ENCODE measurements at places on chromosomes 11 and 22.

DNA sequence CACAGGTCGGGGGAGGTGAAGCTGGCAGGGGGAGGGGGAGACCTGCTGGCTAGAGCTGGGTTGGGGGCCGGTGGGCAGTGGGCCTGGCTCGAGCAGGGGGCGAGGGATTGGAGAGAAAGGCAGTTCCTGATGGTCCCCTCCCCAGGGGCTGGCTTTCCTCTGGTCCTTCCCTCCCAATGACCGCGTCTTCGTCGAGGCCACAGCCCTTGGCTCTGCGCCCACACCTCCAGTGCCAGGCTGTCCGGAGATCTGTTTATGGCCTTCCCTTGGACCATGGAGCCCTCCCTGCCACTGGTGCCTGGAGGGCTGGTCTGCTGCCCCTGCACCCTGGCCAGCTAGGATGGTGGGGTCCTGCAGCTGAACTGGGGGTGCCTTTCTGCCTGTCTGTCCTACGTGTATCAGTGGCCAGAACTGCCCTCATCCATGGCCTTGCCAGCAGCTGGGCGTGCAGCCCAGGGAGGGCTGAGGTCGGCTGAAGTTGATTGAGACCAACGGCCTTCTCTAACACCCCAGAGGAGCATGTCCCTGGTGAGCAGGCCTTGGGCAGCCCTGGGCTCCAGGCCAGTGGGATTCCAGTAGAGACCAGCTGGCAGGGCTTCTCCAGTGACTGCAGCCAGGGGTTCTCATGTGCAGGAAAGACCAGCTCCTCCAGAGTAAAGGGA is 12.3 kb downstream of the TANGO2 start:
- DNase-seq, result no peak

GRCh38 chr11:16001899-16002426 is 354.4 kb downstream of the SOX6 start:
- no peak for DNase-seq

- DNase-seq, result no peak
Observed at GRCh38 chr11:660681-661444, 23.8 kb downstream of the DRD4 start.

DNA sequence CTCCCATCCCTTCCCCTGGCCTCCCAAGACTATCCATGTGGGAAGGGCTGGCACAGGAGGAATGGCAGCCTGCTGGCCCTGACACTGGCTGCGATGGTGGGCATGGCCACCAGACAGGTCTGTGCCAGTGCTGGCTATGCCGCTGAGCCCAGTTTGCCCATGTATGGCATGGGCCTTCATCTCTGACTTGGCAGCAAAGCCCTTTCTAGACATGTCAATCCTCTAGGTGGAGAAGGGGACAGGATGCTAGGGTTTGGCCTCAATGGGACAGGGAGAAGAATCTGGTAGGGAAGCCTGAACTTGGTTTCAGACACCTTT is 8.8 kb downstream of the ZP1 start:
- DNase-seq, result no peak

- no peak for DNase-seq
Observed at GRCh38 chr22:26327306-26327705, 101.8 kb upstream of the ASPHD2 start.

- DNase-seq, result no peak
Observed at GRCh38 chr11:36122671-36123070, 166.6 kb downstream of the COMMD9 start.

DNA sequence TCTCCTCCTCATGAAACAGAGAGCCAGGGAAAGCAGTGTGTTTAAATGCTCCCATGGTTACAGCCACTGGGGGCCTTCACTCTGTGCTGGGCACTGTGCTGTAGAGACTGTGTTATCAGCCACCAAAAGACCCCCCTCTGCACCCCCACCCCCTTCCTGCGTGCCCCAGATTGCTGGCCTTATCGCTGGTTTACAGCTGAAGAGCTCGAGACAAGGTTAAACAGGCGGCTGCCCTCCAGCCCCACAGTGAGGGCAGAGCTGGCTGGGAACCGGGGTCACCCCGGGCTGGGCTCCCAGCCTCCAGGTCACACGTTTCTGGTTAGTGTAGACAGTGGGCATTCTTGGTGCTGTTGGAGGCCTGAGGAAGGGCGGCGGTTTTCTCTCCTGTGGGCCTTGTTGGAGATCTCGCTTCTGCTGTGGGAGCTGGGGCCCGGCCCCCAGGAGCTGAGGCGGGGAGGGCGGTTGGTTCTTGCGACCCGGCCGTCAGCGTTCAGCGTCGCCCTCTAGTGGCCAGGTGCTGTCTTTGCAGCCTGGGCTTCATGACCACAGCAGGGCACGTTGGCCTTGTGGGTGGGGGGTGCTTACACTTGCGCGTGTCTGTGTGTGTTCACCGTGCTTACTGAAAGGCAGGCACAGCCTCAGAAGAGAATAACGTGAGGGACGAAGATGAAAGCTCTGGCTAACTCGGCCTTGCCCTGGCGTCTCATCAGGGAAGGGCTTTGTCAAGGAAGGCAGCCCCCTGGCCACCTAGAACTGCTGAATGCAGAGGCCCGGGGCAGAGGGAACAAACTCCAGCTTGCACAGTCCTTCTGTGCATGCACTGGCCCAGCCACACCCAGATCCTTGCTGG is 40.8 kb downstream of the TBC1D22A start:
- DNase-seq, result peak; percentile 55

- DNase-seq, result no peak
Observed at GRCh38 chr11:47099214-47099917, 77.3 kb downstream of the ARFGAP2 start.

GRCh38 chr11:6468712-6469495 is 4.8 kb downstream of the TRIM3 start:
- no peak for DNase-seq

DNA sequence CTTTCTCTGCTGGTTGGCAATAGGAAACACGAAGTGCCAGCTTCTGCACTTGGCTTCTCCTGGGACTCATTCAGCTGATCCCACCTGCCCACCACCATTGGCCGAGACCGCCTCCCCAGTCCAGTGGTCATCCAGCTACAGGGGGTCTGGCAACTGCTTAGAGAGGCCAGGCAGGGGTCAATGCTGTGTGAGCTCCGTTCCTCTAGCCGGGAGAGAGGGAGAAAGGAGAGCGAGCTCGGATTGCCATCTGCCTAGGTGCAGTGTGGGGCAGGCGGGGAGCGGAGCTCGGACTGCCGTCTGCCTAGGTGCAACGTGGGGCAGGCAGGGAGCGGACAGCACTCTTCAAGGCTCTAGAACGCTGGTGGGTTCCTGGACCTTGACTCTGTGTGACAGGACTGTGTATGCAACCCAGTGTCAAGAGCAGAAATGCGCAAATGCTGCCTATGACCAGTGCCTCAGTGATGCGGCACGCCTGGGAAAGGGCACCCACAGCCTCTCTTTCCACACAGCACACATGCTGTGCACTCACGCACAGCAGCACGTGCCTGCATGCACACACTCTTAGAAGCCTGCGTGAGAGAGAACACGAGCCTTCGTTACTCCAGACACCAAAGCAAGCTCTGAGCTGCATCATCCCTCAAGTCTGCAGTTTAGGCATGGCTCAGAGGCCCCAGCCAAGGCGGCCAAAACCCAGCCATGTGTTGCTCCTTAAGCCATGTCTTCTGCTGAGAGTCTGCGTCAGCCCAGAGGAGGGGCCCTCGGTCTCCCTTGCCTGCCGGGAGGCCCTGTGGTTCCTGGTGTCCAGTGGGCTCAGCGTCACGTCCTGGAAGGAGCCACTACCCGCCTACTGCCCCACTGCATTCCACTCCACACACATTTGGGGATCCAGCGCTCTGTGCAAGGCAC is 26.8 kb upstream of the JAM3 start:
- DNase-seq, result no peak

DNA sequence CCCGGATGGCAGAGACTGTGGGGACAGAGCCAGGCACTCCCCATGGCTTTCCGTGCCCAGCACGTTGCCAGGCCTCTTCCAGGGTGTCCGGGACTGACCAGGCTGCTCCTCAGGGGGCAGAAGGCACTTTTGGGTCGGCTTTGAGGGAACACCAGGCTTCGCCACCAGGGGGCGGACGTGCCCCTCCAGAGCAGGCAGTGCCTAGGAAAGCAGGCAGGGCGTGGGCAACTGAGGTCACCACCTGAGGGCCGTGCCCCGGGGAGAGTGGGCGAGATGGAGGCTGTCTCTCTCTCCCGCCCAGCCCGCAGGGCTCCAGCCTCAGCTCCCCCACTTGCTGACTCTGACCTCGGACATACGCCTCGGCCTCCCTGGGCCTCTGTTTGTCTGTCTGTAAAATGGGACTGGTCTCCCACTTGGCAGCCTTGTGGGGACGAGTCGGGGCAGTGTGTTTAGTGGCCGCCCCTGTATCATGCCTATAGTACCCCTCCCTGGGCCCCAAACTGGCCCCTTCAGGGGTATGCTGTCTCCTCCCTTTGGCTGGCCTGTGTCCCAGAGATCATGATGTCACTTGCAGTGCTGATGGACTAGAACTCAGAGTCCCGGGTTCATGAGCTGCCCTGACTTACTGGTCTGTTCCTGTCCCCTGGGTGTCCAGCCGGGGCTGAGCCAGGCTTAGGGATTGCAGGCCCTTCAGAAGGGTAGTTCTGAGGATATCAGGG is 4.4 kb upstream of the PRR5 start:
- DNase-seq, result peak; percentile 77

DNA sequence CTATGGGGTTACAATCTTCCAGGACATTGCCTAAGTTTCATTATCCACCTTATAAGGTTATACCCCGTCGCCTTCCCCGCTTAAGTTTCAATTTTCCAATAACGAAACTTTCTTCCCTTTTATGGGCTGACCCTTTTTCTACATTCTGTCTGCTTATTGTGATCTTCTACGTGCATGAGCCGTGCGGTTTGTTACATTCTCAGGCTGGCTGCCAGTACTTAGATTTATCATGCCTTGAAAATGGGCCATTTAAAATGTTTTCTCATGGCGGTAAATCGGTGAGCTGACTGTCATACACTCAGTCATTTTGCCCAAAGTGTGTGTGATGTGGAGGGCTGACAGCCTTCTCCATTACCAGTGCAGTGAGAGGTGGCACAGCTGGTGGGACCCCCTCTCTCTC is 23.3 kb downstream of the DGCR6L start:
- no peak for DNase-seq

- no peak for DNase-seq
Observed at GRCh38 chr22:29744902-29745301, 21.9 kb downstream of the ZMAT5 start.

DNA sequence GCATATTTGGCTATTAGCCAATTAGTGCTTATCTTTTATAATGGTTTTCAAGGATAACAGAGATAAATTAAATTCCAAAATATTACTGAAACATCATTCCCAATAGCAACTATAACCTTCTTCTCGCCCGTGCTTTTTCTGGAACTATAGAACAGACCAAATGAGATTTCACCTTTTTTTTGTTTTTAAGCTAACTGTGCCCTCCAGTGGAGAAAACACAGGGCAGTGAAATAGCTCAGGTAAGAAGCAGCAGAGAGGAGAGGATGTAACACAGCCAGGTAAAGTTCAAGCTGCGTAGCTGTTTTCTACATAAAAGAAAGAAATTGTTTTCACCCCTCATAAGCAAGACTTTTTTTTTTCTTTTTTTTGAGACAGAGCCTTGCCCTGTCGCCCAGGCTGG is 28.2 kb downstream of the HSD17B12 start:
- no peak for DNase-seq

DNA sequence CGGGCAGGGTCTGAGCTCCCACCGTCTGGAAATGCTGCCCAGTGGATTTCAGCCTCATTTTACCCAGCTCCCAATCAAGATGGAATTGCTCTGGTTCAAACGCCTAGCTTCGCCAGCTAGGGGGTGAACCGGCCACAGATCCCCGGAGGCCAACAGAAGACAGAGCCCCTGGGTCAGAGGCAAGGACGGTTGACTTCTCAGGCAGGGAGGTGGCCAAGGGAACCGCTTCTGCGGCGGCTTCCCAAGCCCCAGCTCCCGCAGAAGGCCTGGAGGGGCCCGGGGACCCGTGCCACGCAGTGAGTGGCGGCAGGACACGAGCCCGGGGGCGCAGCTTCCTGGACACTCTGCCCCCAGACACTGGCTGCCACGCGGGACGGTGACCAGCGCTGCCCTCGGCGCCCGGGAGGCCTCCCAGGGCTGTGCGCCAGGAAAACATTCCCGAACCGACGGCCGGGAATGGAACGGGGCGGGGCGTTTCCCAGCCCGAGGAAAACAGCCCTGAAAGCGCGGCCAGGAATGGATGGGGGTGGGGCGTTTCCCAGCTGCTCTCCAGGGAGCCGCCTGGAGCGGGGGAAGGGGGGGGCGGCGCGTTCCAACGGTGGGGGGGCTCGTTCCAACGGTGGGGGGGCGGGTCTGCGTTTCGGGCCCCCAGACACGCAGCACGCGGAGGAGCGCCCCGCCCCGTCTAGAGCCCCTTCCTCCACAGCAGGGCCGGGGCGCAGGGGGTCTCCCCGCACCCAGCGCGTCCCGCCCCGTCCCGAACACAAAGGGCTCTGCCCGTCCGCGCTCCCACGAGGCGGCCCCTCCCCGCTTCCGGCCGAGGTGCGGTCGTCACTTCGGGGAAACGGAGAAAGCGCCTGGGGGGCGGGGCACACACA is 13.5 kb upstream of the B4GALNT4 start:
- DNase-seq, result peak; percentile 80

GRCh38 chr11:19604679-19605375 is 107.8 kb upstream of the NAV2 start:
- DNase-seq, result no peak

DNA sequence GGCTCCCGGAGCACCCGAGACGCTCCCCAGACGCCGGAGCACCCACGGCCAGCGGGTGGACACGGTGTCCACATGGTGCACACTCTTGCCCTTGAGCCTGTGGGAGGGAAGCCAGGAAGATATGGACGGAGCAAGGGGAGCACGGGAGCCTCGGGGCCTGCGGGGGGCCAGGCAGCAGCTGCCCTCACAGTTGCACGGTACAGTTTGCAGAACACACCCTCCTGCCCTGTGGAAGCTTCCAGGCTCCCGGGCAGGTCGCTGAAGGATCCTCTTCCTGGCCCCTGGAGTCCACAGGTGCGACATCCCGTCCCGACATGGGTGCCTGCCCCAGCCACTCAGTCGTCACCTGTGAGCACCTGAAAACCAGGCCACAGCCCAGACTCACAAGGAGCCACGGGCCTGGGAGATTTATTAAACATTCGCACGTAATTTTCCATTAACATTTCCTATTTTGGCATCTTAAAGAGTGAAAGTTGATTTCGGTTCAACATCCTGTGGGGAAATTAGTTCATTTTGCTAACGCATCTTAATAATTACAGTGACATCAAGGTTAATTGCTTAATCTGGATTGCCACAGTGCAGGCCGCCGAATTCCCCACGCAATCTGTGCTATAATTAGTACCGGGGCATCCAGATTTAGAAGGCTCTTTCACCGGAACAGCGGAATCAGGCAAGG is 253.3 kb downstream of the BRD1 start:
- no peak for DNase-seq

- DNase-seq, result no peak
Observed at GRCh38 chr22:45991098-45991497, 14.1 kb upstream of the WNT7B start.

DNA sequence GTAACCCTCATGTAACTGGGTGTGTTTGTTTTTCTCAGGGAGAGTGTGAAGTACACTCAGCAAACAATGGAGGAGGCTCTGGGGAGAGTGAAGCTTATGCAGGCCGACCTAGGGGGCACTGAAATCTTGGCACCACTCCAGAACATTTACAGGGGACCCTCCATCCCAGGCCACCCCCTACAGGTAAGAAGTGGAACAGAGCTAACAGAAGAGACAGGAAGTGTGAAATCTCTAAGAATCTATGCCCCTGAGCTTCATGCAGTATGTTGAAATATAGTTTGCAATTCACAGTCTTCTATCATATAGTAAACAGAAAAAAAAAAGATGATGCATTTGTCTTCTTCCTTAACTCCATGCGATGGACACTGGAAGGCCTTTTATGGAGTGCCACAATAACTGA is 8.4 kb downstream of the VWA5A start:
- no peak for DNase-seq

GRCh38 chr11:93718057-93718563 is 23.2 kb downstream of the TAF1D start:
- no peak for DNase-seq

- no peak for DNase-seq
Observed at GRCh38 chr11:76603202-76603601, 67.3 kb downstream of the LRRC32 start.
